ENCODE measurements at places on chromosomes 16 and 17.

- DNase-seq: no peak
Observed at GRCh38 chr17:75625813-75626486, 7.3 kb upstream of the SMIM5 start.

- DNase-seq: no peak
Observed at GRCh38 chr16:10136916-10137315, 45.3 kb downstream of the GRIN2A start.

DNA sequence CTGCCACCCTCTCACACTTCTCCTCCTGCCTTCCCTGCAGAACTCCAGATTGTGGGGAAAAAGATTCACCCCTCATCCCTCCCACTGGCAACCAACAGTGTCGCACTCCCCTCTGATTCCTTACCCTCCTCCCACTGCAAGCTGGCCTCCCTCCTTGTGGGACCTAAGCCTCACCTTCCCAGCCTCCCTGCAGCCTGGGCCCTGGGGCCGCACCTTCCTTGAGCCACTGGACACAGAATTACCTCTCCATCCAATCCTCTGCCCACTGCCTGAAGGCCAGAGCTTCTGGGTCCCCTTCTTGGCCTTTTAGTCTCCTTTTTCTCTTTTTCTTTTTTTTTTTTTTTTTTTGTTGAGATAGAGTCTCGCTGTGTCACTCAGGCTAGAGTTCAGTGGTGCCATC lies 33.9 kb downstream of the NGFR start:
- DNase-seq: no peak

GRCh38 chr16:85995541-85996423 lies 96.8 kb downstream of the IRF8 start:
- no peak for DNase-seq

- no peak for DNase-seq
Observed at GRCh38 chr17:44830359-44831288, 537 bp upstream of the GJC1 start.

GRCh38 chr17:18319604-18320256 lies 4.6 kb downstream of the SMCR8 start:
- no peak for DNase-seq

DNA sequence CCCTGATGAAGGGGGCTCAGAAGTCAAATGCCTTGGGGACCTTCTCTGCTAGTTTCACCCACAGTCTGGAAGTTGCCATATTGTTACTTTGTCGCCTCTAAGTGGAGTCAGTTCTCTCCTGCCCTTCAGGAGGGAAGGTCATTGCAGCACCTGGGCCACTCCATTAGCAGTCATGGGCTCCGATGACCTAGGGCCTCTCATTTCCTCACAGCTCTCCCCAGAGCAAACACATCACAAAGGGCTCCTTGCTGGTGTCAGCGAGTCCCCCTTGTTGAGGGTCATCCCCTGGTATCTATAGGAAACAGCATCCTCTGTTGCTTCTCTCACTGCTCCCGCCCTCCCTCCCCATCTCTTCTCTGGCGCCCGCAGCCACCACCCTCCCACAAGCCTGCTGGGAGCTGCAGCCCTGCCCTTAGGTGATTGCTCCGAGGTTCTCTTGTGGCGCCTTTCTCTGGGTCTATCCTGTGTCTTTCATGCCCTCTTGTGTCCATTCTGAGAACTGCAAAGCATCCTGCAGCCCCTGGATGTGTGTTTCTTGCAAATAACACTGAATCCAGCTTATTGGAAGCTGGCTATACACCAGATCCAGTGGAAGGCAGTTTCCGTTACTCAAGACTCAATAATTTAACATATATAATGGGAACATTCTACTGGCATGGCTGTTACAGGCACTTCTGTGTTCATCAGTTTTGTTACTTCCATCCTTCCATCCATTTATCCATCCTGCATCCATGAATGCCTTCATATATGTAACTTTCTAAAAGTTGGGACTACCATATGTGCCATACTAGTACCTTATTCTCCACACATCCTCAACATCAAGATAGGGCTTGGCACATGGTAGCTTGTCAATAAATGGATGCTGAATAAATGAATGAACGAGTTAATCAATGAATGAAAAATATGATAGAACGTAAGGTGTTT lies 21.2 kb downstream of the PDILT start:
- DNase-seq: peak; percentile 53

DNA sequence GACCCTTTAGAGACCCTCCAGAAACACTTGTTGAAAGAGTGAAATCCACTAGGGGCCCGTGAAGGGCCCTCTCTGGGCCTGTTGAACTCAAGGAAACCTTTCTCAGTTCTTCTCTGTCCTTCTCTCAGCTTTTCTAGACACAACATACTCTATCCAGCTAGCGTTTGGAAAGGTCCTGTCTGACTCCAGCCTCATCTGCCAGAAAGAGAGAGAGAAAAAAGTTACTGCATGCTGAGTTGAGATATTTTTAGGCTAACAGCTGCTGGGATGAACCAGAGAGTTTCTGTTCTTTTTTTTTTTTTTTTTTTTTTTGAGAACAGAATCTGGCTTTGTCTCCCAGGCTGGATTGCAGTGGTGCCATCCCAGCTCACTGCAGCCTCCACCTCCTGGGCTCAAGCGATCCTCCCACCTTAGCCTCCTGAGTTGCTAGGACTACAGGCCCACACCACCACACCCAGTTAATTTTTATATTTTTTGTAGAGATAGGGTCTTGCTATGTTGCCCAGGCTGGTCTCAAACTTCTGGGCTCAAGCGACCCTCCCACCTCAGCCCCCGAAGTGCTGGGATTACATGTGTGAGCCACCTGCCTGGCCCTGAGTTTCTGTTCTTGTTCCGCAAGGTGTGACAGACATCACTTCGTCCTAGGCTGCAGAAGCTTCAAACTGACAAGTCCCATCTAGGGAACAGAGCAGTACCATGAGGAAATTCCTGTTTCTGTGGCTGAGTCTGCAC lies 14.9 kb upstream of the TEX2 start:
- DNase-seq: no peak

DNA sequence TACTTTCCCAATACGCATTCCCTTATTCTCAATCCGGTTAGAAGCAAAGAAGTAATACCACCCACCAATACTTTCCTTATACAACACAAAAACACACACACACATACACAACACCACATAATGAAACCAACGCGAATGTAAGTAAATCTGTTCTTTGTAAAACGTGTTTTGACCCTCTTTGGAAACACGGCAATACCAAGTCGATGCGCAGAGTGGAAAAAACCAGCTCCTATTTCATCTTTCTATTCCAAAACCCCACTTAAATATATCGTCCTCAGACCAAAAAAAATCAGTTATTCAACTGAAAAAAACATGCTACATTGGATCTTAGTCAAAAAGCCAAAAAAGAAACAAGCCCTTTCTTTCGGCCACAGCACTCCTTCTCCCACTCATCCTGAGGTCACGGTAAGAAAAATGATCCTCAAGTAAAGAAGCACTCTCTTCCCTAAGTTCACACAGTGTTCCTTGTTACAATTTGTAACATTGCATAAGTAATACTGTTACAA lies 31.0 kb upstream of the ARL4D start:
- peak; percentile 92 for DNase-seq

GRCh38 chr16:3468501-3468900 lies 25.0 kb downstream of the NAA60 start:
- DNase-seq: no peak

DNA sequence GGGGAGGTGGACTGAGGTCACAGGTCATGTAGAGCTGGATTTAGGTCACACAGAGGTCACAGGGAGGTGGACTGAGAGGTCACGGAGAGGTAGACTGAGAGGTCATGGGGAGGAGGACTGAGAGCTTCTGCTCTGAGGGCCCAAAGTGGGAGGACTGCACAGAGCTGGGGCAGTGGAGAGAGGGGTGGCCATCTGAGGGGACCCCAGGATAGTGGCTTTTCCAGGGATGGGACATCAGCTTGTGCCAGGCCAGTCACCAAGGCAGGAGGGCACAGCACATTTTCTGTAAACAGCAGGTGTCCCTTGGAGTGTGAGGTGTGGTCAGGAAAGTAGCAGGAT lies 26.1 kb upstream of the JPT2 start:
- no peak for DNase-seq

GRCh38 chr17:60089096-60089806 lies 10.5 kb upstream of the HEATR6 start:
- no peak for DNase-seq

DNA sequence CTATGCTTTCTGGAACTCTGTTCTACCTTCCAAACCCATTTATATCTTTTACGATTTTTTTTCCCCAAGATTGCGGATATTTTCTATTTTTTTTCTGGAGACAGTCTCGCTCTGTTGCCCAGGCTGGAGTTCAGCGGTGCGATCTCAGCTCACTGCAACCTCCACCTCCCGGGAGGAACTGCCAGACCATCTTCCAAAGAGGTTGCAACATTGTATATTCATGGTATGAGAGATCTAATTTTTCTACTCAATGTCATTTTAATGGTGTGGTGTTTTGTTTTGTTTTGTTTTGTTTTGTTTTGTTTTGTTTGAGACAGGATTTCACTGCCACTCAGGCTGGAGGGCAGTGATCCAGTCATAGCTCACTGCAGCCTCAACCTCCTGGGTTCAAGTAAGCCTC lies 8.5 kb upstream of the BMERB1 start:
- no peak for DNase-seq

DNA sequence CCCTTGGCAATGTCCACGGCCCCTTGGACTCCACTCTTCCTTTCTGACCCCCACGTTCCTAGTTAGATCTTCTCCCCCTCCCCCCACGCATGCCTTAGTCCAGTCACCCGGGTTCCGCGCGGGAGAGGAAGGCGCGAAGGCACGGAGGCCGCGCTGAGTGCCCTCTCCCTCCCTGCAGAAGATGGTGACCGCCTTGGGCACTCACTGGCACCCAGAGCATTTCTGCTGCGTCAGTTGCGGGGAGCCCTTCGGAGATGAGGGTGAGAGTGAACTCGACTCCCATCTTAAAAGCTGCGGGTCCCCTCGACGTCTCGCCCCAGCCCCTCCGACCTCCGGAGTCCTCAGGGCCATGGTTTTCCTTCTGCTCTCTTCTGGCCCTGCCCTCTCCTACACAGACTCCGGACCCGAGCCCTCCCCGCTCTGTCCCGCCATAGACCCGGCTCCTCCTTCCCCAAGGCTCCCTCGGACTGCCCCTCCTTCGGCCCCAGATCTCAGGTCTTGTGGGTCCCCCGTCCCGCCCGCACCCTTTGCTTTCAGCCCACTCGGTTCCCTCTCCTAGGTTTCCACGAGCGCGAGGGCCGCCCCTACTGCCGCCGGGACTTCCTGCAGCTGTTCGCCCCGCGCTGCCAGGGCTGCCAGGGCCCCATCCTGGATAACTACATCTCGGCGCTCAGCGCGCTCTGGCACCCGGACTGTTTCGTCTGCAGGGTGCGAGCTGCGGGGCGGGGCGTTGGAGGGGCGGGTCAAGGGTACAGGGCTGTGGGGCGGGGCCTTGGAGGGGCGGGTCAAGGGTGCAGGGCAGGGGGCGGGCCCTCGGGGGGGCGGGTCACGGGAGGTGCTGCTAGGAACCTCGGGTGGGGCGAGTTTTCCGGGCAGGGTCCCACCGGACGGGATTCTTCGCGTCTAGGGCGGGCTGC lies 4.6 kb downstream of the TGFB1I1 start:
- no peak for DNase-seq

DNA sequence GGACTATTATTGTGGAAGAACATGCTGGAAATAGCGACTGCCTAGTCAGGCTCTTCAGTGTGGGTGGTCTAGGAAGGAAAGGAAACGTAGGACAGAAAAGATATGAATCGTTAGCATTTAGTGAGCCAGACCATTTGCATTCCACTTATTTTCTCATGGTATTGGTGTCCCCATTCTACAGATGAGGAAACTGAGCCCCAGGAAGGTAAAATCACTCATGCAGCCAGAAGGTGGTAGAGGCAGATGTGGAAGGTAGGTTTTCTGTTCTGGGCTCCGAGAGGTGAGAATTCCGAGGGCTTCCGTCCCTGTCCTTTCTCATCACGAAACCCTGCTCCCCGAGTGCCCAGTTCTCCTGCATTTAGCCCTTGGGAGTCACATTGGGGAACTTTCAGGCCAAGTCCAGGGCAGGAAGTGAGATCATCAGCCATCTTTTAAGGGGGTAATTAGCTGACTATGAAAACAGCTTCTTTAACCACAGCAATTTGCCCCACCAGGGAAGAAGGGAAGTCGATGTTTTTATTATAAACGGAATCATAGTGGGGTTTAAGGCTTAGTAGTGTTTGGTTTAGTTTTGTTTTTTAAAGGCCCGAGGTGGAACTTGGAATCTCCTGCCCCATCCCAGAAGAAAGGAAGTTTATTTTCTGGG lies 110.7 kb upstream of the IRX3 start:
- DNase-seq: no peak

DNA sequence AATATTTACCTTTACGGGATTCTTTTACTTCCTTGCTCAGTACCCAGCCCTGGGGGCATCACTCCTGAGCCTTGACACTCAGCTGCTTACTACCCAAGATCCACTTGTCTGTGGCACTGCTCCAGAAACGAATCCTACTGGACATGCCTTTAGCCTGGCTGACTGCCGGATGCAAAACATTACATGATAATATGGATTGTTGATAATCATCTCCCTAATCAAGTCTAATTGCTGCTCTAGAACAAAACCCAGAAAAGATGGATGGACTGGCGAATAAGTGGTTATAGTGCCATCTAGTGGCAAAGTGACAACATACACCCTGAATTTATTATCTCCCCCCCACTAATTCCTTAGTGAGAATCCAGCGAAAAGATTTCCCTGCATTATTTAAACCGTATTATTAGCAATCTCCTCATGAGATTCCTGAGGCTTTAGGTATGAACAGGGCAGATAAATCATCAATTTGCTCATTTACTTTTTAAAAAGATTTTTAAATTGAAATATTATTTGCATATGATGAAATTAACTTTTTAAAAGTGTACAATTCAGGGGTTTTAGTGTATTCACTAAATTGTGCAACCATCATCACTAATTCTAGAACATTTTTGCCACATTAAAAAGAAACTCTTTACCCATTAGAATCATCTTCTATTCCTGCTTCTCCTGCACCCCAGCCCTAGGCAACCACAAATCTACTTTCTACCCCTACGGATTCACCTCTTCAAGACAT lies 61.6 kb downstream of the RGS9 start:
- peak; percentile 57 for DNase-seq

- DNase-seq: no peak
Observed at GRCh38 chr17:1179818-1180742, at the start of gene ABR. Gene ABR, minus strand, starts transcription at chr17:1179981. Its CDS starts 254 bp downstream, at chr17:1179727.

GRCh38 chr16:4517812-4518680 lies 20.5 kb downstream of the CDIP1 start:
- no peak for DNase-seq

DNA sequence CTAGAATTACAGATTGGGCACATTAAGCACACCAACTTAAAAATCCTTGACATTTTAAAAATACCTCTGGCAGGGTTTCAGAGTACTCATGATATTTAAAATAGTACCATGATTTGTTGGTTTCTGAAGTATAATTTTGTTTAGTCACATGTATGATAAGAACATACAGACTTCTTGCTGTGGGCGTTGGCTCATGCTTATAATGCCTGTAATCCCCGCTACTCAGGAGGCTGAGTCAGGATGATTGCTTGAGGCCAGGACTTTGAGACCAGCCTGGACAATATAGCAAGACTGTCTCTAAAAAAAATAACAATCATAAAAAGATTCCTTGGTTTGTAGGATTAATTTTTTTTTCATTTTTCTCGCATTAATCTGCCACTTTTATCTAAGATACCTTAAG lies 78.5 kb downstream of the NOS2 start:
- DNase-seq: no peak

All from RCC 7860 (cell line).